ENCODE measurements at places on chromosomes 1 and 21.

DNA sequence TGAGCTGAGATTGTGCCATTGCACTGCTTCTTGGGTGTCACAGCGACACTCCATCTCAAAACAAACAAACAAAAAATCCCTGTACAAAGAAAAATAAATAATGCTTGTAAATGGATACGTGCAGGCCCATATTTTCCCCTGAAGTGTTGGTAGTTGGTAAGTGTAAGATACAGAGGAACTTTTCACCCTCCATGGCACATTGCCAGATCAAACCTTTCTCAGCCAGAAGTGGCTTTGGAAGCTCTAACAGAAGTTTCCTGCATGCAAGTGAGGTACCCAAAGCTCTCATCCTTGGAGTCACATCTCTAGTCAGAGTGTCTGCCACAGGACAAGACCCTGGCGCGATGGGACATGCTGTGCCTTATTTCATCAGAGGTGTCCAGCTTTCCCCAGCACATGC lies 7.3 kb downstream of the NDUFV3 start:
- DNase-seq: no peak

DNA sequence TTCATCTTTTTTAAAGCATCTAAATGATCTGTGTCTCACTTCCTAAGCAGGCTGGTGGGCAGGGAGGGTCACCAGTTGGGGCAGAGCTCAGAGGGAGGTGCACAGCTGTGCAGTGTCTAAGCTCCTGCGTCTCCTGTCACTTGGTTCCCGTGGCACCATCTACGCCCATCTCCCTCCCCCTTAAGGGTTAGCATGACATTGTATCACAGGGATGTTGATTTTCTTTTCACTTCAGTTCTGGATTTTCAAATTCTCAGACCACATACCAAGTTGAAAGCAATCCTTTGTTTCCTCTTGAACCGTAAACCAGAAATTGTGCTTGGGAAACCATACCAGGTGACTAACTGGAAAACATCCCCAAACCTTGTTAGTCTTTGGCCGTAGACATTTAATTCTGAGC lies 187.0 kb downstream of the KIF26B start:
- DNase-seq: no peak

- DNase-seq: peak; percentile 73
Measured at GRCh38 chr1:33180226-33180910, 1.5 kb downstream of the TRIM62 start.

GRCh38 chr1:67534627-67535065 lies 104.4 kb upstream of the SERBP1 start:
- peak; percentile 41 for DNase-seq

DNA sequence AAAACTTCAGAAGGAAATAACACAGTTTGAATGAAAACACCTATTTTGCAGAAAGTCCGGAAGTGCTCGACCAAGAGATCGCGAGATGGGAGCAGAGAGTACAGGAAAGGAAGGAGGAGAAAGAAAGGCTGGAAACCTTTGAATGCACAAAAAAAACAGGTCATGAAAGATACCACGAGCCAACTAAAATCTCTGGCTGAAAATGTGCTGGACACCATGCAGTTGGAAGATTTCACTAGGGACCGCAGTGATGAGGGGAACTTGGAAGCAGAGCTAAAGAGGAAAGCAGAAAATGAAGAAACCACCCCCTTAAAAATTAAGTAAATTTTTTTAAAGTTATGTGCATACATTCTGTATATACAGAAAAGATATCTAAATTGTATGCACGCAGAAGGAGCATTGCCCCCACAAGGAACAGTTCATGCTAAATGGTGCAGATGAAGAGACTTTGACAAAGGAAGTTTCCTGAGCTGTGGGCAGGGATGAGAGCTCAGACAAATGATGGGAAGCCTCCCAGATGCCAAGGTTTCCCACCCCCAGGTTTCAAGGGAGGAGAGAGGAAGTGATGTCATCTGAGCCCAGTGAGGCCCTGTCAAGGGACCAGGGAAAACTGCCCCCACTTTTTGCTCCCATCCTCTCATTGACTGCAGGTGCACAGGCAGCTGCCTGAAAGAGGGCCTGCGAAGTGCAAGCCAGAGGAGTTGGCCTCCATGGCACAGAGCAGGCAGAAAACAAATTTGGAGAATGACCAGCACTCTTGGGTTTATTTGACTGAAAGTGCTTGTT lies 52.5 kb downstream of the ETS2 start:
- no peak for DNase-seq

DNA sequence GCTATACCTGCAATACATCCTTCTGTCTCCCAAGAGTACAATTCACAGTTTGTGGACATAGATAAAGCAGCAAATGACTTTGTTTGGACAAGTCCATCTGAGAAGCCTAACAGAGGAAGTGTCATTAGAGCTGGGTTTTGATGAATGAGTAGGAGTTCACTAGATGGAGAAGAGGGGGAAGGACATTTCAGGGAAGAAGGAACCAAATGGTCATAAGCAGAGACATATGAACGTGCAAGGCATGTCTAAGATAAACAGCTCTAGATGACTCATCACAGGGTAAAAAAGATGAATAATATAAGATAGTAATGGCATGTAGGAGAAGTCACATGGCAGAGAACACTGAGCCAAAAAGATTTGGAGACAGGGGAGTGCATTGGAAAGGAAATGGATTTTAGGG lies 54.5 kb downstream of the HMGB4 start:
- peak; percentile 70 for DNase-seq

GRCh38 chr1:82589588-82589987 lies 788.9 kb downstream of the ADGRL2 start:
- no peak for DNase-seq

DNA sequence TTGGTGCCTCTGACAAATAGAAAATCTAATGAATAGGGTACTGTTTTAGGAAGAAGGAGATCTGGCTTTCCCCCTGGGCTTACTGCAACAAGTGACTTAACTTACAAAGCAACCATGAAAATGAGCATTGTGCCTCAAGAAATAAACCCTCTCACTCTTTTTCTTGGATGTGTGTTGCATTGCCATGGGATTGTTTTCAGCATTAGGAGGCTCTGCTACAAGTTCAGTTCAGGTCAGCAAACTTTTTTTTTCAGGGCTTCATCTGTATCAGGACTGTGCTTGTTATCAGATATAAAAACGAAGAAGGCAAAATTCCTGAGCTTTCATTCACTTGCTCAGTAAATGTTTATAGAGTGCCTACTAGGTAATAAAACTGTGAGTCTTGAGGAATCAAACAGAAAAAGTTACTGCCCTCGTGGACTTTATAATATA lies 37.8 kb upstream of the DOCK7 start:
- DNase-seq: no peak

GRCh38 chr1:27109103-27109822 lies 45.7 kb downstream of the SLC9A1 start:
- peak; percentile 32 for DNase-seq

- no peak for DNase-seq
Measured at GRCh38 chr1:3192825-3193224, 123.8 kb downstream of the PRDM16 start.

GRCh38 chr1:107804134-107804533 lies 160.8 kb downstream of the VAV3 start:
- DNase-seq: no peak

GRCh38 chr1:171794085-171794484 lies 12.6 kb downstream of the METTL13 start:
- DNase-seq: peak; percentile 89

DNA sequence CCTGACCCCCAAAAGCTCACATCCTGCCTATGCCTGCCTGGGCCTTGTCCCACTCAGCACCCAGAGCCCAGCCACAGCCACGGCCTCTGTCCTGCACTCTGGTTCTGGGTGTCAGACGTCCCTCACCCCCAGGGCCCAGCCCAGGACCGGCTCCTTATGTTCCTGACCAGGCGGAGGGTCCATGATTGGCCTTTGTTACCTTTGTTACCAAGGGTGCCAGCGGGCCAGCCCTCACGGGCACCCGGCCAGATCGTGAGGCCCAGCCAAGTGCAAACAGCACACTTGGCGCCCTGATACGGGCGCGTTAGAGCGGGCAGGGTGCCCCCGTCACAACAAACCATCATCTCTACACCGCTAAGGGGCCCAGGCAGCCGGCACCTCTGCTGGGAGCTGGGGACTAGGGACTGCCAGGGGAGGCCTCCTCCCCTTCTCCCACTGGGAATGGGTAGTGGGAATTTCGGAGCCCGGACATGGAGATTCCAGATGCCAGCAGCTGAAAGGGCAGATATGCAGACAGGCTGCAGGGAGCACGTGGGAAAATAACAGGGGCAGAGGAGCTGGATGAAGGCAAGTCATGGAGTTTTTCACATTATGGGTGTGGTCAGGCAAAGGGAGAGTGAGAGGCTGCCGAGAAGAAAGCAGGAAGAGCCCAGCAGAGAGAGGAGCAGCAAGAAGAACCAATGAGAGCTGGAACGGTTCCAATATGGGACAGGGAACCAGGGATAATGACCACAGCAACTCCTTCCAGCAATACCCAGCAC lies 22.1 kb downstream of the HSPG2 start:
- peak; percentile 47 for DNase-seq

DNA sequence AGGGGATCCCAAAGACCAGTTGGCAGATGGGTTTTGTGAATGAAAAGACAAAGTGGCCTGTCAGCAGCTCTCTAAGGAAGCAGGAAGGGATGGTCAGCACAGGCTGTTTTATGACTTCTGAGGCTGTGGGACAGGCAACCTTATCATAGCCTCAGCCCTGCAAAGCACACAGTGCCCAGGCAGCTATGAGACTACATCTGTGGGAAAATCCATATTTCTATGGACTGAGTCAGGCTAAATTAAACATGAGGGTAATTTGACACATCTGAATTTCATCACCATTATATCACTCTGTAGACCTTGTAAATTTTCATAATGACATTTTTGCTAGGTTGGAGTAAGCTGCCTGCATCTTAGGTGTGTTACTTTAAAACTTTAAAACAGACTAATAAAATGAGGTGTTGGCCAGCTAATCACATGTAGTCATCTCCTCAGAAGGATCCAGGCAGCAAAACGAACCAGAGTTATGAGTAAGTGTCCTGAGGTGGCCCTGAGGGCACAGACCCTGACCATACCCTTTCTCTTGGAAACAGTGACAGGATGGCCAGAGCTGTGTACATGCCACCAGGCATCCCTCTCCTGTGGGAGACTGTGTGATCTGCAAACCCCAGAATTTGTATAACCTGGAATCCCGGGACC lies 14.6 kb downstream of the NGF start:
- peak; percentile 59 for DNase-seq

GRCh38 chr1:183306317-183307042 lies 111.7 kb downstream of the NMNAT2 start:
- DNase-seq: no peak

DNA sequence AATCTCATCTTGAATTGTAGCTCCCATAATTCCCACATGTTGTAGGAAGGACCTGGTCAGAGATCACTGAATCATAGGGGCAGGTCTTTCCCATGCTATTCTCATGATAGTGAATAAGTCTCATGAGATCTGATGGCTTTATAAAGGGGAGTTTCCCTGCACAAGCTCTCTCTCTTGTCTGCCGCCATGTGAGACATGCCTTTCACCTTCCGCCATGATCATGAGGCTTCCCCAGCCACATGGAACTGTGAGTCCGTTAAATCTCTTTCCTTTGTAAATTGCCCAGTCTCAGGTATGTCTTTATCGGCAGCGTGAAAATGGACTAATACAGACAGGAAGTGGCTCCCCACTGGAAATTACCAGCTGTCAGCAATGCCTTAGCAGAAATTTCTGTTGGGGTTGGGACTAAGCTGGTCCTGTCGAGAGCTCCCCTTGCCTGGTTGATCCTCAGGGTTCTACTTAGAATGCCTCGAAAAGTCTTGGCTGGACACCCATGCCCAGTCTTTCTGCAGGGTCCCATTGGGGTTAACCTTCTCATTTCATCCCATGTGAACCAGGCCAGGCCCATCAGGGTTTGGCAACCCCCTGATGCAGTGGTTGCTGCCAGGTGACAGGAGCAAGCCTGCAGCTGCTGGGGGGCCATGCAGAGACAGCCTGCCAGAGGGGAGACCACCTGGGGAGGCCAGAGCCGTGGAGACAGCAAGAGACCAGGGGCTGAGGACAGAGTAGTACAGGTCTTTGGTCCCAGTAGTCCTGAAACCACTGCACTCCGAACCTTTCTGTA lies 2.8 kb upstream of the ABCG1 start:
- DNase-seq: no peak

DNA sequence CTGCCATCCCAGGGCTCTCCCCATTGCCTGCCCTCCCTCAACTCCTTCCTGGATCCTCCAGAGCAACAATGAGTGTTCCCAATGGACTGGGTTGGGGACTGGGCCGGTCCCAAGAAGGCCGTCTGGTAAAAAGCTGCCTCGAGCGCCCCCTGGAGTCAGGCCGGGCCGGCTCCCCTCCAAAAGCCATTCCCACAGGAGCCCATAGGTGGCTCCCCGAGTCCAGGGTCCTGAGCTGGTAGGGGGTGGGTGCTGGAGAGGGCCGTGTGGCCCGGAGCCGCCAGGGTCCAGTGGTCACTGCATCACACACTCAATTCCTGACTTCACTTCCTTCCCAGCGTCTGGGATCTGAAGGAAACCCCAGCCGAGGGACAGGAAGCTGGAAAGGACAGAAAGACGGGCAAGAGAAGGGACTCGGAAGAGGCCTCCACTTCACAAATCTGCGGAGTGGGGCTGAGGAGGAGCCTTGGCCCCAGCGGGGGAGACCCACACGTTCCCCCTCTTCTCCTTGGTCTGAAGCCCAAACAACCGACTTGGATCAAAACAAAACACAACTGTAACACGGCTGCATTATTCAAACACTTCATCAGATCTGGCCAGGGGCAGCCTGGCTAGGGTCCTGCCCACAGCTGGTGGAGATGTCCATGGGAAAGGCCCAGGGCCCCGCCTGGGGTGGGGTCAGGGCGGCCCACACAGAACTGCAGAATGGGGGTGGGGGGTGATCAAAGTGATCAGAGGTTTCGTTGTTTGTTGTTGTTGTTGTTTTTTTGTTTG lies 10.9 kb upstream of the ALDH4A1 start:
- DNase-seq: peak; percentile 78

DNA sequence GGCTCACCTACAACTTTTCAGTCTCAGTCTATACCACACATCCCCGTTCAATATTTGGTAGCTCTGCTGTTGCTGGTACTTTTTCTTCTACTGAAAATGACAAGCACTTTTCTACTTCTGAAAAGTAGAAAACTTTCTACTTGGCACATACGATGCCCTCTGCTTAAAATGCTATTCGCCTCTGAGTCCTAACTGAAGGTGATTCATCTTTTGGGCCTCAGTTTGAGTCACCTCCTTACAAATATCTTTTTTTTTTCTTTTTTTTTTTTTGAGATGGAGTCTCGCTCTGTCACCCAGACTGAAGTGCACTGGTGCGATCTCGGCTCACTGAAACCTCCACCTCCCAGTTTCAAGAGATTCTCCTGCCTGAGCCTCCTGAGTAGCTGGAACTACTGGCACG lies 136.0 kb upstream of the CYYR1 start:
- DNase-seq: peak; percentile 24

DNA sequence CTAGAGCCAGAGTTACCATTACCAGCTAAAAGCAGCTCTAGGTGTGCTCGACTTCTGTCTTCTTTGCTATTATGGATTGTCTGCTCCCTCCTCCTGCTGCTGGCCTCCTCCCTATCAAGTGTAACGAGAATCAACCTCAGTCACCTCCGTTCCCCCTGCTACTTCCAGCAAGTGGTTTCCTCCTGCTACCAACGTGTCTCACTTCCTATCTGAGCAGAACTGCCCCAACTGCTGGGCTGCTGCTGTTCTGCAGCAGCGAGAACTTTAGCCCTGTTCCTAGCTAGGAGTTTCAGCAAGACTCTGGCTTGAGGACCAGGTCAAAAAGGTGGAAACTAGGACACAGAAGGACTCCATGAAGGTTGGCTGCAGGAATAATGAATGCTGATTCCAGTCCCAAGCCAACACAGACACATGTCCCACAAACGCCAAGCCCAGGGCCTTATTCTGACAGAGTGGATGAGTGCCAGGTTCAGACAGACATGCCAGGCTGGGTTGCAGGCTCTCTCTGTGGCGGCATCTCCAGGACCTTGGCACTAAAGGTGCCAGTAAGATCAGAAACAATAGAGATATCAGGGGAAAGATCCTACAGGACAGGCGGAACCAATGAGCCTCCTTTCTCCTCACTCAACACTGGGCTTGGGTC lies 46.9 kb downstream of the CD34 start:
- DNase-seq: no peak

Data from fibroblast of mammary gland (primary cell).